AG09309 (cell line): ENCODE measurements at places on chromosomes 4 and X.

DNA sequence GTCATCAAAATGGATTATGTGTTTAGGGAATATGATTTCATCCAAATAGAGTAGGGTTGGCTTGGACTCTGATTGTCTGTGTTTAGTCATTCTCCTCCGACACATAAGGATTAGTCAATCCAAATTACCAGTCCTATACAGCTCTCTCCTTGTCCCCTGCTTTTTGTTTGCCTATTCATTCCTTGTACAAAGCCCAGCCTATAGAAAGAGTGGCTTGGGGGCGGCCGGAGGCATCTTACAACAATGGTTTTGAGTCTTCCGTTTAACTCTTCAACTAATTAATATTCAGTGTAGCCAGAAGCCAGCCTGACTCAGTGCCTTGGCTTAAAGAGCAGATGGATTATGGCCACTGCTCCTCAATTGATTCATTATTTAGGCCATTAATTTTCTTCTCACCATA is 796.6 kb upstream of the POU3F4 start:
- DNase-seq, result no peak

GRCh38 chr4:5940470-5941203 is 47.8 kb upstream of the CRMP1 start:
- no peak for DNase-seq

DNA sequence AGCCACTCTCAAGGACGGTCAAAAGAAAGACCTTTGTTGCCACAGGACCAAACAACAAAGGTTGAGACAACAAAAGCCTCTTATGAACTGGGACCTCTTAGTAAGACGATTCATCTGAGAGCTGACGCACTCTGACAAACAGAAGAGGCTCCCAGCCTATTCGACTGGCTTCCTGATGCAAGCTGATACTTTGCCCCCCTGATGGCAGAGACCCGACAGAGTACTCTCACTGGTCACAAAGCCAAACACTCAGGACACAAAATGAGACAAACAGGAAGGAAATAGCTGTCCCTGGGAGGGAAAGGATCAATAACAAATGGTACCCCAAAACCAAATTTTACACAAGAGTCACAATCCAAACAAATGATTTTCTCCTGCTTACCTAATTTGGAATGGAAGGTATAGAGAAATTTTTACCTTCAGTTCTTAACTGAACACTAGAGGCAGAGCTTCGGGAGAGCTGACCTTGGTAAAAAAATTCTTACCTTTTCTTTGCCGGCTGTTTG is 75.2 kb upstream of the PLAC8 start:
- DNase-seq, result no peak

DNA sequence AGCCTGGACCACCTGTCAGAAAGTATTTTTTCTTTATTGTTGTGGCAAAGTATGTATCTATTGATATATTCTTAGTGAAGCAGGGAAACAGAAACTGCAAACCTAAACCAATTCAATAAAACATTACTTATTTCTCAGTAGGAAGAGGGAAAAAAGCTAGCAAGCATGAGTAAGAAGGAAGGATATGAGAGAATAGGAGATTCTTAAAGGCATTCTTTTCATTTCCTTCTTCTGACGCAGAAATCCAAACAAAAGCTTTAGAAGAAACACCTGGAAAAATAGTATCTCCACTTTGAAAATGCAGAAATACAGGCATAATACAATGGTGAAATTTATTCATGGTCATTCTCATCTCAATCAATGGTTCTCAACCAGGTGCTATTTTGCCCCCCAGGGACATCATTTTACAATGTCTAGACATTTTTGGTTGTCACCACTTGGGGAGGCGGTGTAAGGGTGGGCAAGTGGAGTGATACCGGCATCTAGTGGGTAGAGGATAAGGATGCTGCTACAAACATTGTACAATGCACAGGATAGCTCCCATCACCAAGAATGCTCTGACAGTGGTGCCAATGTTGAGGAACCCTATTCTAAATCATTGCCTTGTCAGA is 21.7 kb upstream of the ATXN3L start:
- DNase-seq, result no peak

DNA sequence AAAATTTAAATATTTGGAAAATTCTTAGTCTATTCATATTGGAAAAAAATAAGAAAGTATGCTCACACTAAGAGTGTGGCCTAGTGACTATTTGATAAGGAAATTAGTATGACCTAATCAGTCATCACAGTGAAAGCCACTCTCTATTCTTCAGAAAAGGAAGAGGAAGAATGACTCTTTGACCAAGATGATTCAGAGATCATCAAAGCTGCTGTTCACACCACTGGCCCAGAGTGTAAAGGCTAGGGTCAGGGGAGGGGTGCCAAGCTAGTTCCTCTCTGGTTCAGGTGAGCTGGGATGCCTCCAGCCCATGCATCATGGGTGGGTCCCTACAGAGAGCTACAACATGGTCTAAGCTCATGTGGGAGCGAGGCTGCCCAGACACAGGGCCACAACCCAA is 396.9 kb upstream of the NDST3 start:
- DNase-seq, result no peak

DNA sequence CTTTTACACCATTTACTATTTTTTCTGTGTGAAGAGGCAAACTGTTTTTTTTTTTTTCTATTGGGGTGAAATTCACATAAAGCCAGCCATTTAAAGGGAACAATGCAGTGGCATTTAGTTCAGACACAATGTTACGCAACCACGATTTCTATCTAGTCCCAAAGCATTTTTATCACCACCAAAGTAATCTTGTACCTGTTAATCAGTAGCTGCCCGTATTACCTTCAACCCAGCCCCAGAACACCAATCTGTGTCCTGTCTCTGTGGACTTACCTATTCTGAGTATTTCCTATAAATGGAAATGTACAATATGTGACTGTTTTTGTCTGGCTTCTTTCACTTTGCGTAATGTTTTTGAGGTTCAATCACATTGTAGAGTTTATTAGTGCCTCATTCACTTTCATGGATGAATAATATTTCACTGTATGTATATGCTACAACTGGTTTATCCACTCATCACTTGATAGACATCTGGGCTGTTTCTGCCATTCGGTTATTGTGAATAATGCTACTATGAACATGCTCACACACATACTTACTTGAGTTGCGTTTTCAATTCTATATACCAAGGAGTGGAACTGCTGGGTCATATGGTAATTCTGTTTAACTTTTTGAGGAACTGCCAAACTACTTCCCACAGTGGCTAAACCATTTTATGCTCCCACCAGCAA is 116.2 kb downstream of the CDS1 start:
- no peak for DNase-seq

DNA sequence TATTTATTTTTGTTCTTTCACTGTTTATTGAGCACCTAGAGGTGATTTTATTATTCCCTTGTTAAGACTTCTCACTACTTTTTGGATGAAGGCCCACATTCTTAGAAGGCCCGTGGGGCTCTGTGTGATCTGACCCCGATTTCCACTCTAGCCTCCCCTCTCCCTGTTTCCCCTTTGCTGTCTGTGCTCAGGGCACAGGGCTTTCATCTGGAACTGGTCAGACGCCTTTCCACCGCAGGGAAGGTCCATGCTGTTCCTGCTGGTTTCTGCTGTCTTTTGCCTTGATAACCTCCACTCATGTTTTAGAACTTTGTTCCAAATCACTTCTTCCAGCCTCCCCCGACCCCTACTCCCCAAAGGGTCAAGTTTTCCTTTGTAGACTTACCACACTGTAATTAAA is 31.3 kb upstream of the ANAPC4 start:
- DNase-seq, result no peak

- DNase-seq, result peak; percentile 7
These were observed 688 bp downstream of the UFSP2 start for GRCh38 chr4:185424905-185425646.

DNA sequence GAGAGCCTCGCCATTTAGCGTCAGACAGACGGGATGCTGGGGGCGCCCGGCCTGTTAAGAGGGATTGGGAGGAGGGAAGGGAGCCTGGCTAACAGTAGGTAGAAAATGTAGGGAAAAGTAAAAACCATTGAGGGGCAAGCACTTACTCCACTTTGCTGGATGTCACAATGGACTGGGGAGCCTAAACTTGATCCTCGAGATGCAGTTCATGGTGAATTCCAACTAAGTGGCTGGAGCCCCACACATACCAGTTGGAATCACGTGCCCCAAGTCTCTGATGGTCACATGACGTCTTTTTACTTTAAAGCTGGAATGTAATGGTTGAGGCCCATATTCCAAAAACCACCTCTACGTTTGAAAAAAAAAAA is 1.5 kb downstream of the PLS3 start:
- DNase-seq, result no peak

GRCh38 chrX:43557792-43558191 is 98.3 kb upstream of the MAOA start:
- peak; percentile 7 for DNase-seq

DNA sequence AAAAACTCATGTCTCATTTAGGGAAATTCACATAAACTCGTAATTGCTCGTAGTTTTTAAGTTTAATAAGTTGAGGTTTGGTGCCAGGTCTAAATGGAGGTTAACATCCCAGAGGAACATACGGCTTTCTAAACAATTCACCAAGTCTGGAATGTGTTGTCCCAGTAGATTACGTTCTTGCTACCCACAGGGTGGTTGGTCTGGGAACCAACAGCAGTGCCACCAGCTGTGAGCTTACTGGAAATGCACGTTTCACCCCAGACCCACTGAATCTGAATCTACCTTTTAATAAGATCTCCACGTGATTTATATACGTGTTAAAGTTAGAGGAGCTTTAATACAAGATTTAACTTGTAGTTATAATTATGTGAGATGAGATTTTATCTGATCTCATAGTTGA is 134.3 kb downstream of the BMPR1B start:
- DNase-seq, result no peak

GRCh38 chr4:153137677-153138630 is 66.3 kb upstream of the TRIM2 start:
- no peak for DNase-seq

DNA sequence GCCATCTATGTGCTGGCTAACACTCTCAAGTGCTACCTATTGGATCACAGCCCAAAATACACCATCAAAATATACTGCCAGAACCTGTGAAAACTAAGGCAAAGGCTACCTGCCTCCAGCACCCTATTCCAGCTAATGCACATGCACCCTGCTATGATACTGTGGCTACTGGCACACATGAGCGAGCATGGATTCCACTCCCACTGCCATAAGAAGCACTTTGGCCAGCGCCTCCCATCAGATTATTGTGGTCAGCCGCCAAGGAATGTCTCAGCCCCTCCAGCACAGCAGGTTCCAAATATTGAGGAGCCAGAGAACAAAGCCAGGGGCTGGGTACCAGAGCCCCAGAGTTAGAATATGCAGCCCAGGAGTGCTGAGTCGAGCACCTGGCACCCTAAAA is 32.5 kb upstream of the TMPRSS11F start:
- no peak for DNase-seq

GRCh38 chr4:52157641-52158316 is 106.7 kb downstream of the SPATA18 start:
- DNase-seq, result no peak

DNA sequence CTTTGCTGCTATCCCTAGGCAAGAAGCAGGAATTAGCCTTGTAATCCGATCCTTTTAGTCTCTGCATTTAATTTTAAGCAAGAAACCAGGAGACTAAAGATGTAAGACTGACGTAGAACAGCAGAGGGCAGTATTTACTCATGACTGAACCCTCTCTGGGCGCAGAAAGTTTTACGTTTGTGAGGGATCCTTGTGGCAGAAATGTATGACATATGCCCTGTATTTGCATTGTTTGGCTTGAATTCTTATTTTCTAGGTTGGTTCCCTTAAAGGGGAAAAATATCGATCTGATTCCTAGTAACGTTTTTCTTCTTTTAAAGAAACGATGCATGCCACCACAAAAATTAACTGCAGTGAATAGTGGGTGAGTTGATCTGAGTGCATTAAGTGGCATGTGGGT is 1.3 kb upstream of the FAT4 start:
- peak; percentile 75 for DNase-seq

DNA sequence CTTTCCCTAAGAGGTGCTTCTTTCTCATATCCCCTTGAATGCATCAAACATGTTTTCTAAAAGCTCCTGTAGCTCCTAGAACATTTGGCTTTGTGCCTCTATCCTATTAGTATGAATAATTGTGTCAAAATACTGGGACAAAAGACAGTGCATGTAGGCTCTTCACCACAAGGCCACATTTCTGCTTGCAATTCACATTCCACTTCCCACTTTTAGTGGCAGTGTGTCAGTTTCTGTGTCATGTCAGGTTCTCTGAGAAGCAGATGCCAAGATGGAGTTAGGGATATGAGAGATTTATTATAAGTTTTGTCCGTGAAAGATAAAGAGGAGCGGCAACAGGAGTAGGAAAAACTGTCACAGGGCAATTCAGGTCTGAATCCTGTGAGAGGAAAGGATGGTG is 61.3 kb upstream of the GPRIN3 start:
- DNase-seq, result no peak

DNA sequence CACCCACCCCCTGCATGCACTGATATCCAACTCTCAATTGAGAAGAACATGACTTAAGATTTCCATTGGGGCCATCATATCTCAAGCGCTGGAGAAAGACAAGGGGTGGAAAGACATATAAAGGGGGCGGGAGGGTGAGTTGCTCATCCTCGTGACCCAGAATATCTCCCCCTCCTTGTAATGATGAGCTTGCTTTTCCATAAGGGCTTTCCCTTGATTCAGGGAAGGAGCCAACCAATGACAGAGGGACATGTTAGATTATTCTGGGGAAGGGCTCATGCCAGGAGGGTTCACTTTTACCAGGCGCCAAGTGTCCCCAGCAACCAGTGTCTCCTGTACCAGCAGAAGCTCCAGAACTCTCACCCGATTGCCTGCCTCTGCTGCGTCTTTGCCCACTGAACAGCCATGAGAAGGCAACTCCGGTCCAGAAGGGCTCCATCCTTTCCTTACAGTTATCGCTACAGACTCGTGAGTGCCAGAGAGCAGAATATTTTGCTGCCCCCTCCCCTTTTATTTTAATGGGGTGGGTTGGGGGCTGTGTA is at the start of gene ATP1B4:
Gene ATP1B4, plus strand, starts transcription at position 326 of the 542 bp plus-strand sequence. Its CDS starts 80 bp downstream, at position 406.
- DNase-seq, result no peak

DNA sequence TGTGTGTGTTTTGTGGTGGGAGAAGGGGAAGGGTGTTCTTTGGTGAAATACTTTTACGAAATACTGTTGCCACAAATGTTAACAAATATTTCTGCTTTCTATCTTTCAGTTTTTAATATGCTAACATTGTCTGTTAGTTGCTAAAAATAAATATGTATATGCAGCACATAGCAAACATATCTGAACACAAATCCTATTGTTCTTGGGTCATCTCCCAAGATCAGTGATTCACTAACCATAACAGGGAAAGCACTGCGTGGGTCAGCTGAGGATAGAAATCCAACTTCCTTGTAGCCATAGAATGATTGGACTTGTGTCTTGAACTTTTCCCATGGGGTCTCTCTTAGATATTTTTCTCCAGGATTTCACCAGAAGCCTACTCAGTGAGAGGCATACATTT is 250.3 kb upstream of the FAM47A start:
- DNase-seq, result peak; percentile 7

DNA sequence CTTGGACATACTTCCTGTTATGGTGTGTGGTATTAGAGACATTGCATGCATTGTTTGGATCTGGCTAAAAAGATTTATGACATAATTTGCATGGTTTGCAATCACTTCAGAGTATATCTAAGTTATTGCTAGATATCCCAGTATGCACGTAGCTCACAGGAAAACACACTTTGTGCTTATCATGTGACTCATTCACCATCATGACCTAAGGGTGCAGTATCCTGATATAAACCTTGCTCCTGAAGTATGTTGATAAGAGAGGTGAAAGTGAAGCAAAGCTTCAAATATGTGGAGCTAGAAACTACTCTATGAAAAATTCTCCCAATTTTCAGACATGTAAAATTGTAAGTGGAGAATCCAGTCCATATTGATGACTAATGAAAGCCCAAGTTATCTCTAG is 46.9 kb upstream of the GRXCR1 start:
- no peak for DNase-seq

- no peak for DNase-seq
These were observed 10.5 kb upstream of the PRSS48 start for GRCh38 chr4:151266497-151266896.
